H54 (cell line): ENCODE measurements at places on chromosomes 3 and 15.
A peak's percentile ranks its signal among the peaks of the same experiment; 100 is the strongest.

GRCh38 chr15:80609512-80609946, 85.6 kb upstream of the ABHD17C start:
- DNase-seq = no peak

DNA sequence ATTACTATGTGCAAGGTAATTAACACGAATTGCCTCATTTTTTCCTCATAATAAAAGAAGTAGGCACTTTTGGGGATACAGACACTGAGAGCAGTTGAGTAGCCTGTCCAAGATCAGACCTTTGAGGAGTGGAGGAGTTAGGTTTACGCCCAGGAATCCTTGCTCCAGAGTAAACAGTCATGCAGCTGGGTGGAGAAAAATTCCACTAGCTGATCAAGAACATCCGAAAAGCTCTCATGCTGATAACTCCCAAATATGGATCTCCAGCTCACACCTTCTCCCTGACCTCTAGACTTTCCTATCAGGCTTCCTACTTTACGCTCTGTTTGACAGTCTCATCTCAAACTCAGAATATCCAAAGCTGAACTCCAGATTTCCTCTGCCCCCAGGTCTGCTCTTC, 53.3 kb downstream of the ST6GAL1 start:
- no peak for DNase-seq

DNA sequence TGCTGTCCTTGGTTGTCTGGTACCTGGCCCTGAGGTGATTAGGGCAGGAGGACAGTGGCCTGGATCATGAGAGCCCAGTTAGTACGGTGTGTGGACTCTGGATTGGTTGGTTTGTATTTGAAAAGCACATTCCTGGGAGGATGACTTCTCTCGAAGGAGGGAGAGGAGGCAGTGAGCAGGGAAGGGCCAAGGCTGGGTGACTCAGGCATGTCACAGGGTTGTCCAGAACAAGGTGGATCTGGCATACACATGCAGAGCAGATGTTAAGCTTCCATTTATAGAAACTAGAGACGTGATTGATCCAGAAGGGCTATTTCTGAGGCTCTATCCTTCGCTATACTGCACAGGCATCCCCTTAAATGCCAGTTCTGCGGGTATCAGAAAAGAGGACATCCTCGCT, 34.4 kb downstream of the FAM240A start:
- DNase-seq = no peak

GRCh38 chr3:105518203-105518602, 151.5 kb downstream of the ALCAM start:
- DNase-seq = no peak

DNA sequence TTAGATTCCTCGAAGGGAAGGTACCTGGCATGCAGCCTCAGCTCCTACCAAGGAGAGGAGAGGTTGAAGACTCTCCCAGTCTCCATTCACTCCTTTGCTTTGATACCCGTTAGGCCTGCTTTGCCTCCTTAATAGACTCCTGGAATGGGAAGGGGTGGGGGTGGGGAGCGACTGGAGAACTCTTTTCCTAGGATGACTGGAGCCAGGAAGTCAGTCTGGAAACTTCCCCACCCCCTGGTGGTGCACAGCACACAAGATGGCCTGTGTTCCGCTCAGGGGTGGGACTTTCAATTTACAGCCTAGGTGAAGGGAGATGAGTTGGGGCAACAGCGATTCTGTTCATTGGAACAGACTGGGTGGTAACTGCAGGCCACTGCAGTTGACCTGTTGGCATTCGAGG, 21.4 kb upstream of the CELF6 start:
- no peak for DNase-seq

DNA sequence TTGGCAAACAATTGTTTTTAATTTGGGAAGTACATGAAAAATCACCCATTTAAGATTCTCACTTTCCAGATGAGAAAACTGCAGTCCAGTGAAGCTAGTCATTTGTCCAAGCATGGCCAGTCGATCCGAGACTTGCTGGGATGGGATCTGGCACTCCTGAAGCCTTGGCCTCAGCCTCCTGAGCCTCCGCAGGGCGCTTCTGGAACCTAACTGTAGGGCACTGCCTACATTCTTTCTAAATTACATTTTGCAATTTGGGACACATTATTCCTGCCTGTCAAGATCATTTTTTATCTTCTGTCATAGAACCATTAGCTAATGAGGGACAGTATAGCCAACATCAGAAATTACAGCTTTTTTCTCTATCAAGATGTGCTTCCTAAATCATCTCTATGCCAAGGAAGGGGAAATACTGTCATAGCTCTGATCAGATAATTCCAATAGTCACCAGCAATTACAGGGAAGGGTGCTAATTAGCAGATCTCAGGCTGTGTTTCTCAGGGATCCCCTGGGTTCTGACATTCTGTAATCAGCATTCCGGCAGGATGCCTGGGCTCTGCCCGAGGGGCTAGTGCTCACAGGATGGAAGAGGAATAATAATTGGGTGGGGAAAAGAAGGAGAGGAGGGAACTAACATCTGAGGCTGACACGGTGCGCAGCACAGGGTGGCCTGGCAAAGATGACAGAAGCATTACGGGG, 28.3 kb downstream of the ANAPC13 start:
- DNase-seq = no peak

DNA sequence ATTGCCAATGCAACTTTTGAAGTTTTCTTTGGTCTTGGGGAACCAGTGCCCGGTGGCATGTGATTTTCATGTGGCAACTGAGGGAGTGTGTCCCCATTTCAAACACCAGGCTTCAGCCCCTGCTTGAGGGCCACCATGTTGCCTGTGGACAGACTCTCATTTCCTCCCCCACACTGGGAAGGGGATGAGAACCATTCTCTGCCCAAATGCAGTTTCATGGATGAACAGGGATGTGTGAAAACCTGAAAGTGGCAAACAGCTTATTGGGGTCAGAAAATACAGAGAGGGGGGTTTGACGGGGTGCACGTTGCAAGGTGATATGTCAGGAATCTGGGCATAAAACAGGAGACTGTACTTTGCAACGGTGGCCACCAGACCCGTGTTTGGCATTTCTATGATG, 6.3 kb downstream of the FAM107A start:
- no peak for DNase-seq

DNA sequence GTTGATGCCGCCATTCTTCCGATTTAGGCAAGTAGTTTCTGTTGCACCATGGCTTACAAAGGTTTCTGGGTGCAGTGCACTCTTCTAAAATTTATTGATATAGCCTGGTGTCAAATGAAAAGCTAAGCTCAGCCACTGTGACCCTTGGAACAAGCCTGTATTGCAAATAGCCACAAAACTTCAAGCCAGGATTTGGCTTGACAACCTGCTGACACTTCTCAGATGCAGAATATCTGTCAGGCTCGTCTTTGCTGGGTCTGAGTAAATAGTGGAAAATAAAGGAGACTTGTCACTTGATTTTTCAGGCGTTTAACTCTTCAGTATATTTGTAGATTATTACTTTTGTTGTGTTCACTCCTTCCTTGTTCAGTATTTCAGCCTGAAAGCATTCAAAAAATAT, 871.8 kb downstream of the OTOL1 start:
- DNase-seq = no peak

DNA sequence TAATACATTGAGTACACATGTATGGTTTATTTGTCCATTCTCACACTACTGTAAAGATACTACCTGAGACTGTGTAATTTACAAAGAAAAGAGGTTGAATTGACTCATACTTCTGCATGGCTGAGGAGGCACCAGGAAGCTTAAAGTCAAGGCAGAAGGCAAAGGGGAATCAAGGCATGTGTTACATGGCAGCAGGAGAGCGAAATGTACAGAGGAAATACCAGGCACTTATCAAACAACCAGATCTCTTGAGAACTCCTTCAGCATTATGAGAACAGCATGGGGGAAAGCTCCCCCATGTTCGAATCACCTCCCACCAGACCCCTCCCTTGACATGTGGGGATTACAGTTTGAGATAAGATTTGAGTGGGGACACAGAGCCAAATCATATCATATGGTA, 666.3 kb downstream of the ZBBX start:
- no peak for DNase-seq

DNA sequence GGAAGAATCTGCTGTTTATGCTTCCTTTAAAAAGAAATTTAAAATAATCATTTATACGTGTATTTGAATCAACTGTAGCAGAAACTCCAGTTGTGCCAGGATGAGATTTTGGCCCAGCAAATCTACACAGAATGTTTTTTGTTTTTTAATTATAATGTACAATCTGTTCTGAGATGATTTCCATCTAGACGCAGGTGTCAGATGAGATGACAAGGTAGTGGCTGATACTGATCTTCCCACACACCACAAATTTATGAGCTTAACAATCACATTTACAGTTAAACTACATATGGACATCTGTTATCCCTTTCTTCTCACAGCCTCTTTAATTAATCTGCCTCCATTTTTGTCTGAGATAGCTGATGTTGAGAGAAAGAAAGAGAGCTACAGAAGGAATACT, 23.6 kb downstream of the DCLK3 start:
- DNase-seq = no peak

DNA sequence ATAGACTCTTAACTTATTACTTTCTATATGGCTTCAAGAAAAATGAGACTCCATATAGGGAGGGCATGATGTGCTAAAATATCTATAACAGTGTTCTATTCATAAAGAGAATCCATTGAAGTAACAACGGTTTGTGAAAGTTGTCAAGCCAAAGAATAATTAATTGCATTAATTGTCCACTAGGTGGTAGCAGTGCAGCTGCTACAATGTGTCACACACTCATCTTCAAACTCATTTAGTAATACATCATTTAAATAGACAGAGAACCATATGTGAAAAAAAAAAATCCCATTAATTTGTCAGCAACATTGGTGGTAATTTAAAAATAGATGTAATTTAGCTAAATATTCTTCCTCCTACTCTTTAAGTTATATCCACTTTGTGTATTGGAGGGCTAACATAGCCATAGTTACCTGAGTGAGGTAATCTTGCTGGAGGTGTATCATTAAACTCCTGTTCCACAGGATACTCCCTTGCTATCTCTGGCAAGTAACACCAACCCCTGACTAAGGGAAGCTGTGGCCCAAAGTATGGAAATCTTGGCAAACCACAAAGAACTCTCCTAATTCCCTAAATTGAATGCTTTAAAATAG, 3.7 kb upstream of the CPA3 start:
- peak; percentile 19 for DNase-seq

GRCh38 chr3:148852271-148852992, 12.7 kb upstream of the CPA3 start:
- DNase-seq = no peak

DNA sequence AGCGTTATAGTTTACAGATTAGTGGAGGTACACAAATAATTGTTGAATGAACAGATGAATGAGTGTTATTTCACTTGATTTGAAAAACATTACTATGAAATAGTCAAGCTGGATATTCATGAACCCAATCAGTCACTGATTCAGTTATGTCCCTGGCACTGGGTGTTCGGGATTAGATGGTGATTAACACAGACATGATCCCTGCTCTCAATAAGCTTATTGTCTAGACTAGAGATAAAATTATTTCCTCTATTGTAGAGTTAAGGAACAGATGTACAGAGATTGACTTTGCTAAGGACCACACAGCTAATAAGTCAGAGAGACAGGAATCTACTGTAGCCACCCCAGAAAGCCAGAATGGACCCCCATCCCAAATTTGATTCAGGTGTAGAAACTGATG, 963 bp downstream of the GRAMD1C start:
- DNase-seq = no peak

DNA sequence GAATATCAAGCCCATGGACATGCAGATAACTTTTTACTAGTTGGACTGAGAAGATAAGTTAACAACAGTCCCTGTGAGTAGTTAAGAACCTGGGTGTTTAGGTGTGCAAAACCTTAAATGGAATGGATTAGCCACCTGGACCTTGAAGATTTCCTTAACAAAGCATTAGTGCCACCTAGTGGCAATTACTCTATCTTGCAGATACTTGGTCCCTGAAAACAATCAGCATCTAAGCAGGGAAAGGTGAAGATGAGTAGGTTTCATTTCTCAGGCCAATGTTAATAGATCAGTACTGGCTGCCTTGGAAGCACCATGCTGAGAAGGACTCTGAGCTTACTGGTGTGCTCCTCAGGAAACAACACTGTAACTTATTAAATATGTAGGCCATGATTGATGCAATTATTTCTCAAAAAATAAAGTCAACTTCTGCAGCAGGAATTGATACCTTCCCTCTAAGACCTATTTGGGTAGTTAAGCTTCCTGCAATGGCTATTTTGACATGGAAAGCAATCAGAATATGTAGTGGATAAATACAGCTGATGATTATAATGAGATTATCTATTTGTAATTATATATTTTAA, 329.4 kb downstream of the TBC1D5 start:
- no peak for DNase-seq
